ENCODE measurements at places on chromosomes 5 and 9.

DNA sequence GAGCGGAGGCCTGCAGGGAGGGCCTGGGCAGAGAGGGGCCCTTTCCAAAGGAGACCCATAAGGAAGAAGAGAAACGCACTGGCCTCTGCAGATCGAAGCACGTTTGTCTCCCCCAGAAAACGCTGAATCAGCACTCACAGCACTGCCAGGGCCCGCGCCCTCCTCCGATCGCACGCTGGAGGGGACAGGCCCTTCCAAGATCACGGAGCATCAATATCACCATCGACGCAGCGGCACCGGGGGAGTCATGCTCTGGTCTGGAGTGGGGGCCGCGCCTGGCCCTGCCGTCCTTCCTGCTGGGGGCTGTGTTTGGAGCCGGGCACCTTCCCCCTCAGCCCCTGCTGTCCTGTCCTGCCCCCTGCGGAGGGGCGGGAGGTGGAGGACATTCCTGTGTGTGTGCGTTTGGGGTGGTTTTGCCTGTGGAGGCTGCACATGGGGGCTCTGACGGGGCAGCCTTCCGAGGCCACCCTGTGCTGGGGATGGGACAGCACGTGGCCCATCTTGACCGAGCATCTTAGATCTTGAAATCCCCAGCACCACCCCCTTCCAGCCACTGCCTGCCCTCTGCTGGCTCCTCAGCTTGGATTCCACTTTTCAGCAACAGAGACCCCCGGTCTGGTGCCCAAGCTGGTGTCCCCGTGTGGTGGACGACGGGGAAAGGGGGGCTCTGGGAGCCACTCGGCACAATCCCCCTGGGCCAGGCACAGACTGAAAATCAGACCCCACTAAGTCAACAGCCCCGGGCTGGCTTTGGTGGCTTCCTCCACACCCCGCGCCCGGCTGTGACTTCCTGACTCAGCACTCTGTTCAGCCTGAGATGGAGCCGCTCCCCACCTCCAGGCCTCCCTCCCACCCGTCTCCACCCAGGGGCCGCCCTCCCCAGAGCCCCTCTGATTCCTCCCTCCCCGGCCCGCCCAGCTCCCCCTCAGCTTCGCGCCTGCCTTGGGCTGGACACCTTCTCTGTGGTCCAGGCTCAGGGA lies 8.3 kb downstream of the TMEM250 start:
- no peak for DNase-seq

GRCh38 chr9:132494857-132495256 lies 84.8 kb downstream of the CFAP77 start:
- DNase-seq: no peak

GRCh38 chr5:51278539-51278938 lies 104.7 kb upstream of the ISL1 start:
- DNase-seq: no peak

GRCh38 chr9:2666569-2666968 lies 45.0 kb downstream of the VLDLR start:
- DNase-seq: no peak

GRCh38 chr9:12497790-12498189 lies 195.4 kb upstream of the TYRP1 start:
- no peak for DNase-seq

GRCh38 chr9:37239224-37239859 lies 119.0 kb downstream of the ZCCHC7 start:
- no peak for DNase-seq

DNA sequence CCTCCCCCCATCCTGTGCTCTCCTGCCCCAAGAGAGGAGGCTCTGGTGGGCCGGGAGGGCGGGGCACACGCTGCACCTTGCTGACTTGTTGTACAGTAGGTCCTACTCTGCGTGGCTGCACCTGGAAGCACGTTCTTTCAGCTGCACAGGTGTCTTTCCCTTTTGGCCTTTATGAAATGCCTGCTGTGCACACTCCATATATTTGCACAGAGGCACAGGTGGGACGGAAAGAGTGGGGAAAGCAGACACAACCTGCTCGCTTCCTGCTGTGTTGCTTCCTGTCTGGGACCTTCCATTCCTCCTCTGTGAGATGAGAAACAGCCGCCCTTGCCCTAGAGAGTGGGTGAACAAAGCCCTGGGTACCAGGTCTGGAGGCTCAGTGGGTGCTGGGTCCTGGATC lies 4.8 kb downstream of the USP20 start:
- no peak for DNase-seq

GRCh38 chr9:131748411-131748955 lies 8.6 kb upstream of the RAPGEF1 start:
- no peak for DNase-seq

DNA sequence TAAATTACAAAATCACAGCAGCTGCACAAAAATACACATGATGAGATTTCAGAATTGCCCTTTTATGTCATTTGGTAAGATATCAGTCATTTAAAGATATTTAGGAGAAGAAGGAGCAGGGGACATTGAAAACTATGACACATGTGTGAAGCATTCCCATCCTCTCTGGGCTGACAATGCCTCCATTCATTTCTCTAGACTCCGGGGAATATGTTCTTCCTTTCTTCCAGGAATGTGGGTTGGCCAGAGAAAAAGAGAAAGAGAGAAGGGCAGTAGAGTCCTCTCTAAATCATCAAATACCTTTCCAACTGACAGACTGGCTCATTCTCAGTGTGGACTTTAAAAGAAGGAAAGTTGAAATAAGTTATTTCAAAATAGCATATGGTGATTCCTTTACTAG lies 205.6 kb upstream of the ADAMTSL1 start:
- DNase-seq: no peak

DNA sequence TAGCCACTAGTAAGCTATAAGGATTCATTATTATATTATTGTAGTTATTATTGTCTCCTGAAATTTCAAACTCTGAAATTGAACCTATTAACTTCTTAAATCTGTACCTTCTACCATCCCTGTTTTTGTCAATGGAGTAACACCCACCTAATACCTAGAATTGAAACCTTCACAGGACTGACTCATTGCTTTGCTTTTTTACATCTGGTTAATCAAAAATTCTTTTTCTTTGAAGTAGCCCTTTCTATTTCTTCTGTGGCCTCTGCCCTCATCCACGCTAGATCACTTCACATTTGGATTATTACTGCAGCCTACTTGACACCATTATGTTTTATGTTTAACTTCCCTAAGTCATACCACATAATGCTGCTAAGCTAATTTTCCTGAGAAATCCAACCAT lies 35.6 kb downstream of the RBM27 start:
- DNase-seq: no peak

DNA sequence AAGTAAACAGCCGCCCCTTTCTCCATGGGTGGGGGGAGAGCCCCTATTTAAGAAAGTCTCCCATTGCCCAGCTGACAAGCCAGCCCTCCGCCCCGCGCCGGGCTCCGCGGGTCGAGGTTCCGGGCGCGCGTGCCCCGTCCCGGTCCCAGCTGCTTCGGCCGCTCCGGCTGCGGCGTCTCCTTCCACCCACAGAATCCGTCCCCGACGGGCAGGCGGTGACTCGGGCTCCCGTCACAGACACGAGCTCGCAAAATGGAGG lies 223 bp downstream of the NR3C1 start:
- DNase-seq: no peak

GRCh38 chr9:95204710-95205109 lies 112.8 kb downstream of the FANCC start:
- no peak for DNase-seq

GRCh38 chr9:114210691-114211276 lies 55.4 kb downstream of the COL27A1 start:
- no peak for DNase-seq

DNA sequence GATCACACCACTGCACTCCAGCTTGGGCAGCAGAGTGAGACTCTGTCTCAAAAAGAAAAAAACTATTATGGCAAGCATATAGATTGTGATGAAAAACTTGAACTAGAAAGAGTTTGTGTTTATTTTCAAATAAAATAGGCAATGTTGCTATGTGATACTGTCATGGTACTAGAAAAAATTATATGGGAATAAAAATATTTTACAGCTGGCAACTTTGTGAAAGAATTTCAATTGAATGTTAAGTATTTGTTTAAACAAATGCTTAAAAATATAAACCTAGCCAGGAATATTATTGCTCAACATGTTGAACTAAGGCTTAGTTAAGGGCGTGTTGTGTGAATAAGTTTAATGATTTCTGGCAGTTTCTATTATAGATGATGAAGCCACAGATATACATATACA lies 31.7 kb downstream of the HSDL2 start:
- no peak for DNase-seq

GRCh38 chr5:178465861-178466288 lies 124.3 kb downstream of the COL23A1 start:
- DNase-seq: no peak

- no peak for DNase-seq
Observed at GRCh38 chr5:142826741-142827492, 56.7 kb downstream of the ARHGAP26 start.

GRCh38 chr9:100698945-100699344 lies 121.1 kb downstream of the CAVIN4 start:
- no peak for DNase-seq

DNA sequence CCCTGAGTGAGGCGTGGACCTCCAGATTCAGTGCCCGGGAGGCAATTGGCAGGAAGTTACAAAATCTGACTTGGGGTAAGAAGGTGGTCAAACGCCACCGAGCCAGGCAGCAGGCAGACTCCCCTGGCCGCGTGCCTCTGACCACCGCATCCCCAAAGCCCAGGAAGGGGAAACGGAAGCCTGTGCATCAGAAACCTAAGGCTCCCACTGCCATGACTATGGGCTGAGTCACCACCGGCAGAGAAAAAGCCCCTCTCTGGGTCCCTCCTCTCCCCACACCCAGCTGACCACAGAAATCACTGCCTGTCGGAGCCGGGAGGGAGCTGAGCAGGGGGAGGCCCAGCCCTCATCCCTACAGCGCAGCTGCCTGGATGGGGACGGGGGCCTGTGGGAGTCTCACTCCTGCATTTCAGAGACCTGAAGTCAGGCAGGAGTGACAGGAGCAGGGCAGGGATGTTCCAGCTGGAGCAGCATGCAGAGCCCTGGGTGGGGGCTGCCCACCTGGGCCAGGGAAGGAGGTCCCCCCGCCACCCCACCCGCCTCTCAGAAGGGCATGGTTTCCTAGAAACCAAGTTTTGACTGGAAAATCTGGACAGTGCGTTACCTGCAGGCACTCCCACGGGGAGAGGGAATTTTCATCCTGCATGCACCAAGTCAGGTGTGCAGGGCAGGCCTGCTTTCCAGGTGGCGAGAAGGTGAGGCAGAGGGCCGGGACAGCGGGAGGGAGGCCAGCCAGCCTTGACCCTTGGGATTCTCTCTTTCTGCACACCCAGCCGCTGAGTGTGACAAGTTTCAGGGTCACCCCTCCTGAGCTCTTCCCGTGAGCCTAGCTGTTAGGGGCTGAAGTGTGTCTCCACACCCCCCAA lies 68.2 kb downstream of the LRSAM1 start:
- no peak for DNase-seq

GRCh38 chr5:113294311-113295110 lies 140.3 kb downstream of the TSSK1B start:
- DNase-seq: peak; percentile 74

GRCh38 chr5:56270058-56270457 lies 36.9 kb upstream of the ANKRD55 start:
- DNase-seq: no peak

- no peak for DNase-seq
Observed at GRCh38 chr5:25285136-25285535, 640.4 kb upstream of the CDH10 start.

DNA sequence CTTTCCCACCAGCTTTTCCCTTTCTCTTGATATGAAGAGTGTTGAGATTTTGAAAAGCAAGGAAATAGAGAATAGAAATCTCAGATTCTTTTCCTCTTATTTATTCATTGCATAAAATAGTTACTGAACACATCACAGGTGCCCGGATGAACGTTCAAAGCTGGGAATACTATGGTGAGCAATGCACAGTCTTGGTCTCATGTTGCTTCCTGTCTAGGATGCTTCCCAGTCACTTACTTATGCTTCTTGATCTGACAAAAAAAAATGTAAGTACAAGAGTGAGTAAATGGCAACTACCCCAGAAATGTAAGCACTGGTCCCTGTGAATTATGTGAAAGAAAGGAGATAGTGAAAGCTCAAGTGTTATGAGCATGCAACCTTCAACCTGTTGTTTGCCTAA lies 153.5 kb upstream of the S1PR3 start:
- DNase-seq: no peak

GRCh38 chr5:95609711-95610110 lies 10.2 kb upstream of the GPR150 start:
- no peak for DNase-seq

DNA sequence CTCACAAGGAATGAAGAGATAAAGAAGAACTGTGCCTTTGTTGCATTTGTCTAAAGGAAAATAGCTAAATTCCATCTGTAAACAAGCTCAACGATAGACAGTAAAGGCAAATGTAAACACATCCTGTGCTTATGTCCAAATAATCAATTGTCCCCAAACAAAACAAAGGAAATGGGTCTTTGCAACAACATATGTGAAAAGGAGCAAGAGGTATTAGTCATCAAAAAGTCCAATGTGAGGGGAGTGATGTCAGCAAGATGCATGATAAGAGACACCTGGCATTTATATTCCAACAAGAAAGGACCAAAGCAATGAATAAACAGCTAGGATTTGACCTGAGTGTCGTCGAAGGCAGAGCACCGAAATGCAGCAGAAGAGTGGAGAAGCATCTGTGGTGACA lies 209.1 kb downstream of the ASTN2 start:
- no peak for DNase-seq

DNA sequence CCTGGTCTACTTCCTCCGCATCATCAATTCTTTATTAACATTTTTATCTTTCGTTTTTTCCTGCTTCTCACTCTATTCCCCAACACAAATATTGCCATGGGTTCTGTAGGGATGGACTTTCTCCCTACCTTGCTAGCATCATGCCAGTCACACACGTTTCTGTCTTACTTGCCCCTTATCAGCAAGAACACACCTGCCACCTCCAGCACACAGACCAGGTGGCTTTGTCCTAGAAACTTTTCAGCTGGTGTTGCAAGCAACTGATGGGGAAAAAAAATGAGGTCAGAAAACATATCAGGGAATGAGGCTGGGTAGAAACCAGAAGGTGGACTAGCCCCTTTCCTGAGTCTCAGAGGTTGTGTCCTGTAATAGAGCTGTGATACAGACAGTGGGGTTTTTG lies 5.8 kb downstream of the SH3RF2 start:
- no peak for DNase-seq

DNA sequence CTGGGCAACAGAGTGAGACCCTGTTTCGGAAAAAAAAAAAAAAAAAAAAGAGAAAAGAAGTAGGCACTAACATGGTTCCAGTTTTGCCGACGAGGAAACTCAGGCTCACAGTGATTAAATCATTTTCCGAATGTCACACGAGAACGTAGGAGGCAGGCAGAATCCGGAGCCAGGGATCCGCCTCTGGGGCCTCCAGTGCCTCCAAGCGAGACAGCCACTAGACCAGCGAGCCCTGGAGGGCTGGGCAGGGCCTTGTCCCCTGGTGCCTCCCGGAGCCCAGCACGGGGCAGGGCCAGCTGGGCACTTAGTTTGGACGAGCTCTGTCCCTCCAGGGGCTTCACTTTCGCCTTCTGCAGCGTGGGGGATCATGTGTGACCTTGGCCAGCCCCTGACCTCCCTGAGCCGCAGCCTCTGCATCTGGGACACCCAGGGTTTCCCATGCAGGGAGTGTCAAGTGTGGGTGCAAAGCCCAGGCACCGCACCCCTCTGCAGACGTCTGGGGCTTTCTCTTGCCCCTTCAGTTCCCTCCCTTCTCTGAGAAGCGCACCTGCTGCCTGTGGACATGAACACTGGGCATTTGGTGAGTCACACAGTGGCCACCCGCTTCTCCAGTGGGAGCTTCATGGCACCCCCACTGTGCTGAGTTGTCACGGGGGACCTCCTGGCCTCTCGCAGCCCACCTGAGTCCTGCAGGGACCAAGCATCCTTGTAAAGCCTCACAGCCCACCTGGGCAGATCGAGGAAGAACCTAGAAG lies 80.3 kb downstream of the RXRA start:
- no peak for DNase-seq
